ENCODE measurements at places on chromosomes 2 and 18.

DNA sequence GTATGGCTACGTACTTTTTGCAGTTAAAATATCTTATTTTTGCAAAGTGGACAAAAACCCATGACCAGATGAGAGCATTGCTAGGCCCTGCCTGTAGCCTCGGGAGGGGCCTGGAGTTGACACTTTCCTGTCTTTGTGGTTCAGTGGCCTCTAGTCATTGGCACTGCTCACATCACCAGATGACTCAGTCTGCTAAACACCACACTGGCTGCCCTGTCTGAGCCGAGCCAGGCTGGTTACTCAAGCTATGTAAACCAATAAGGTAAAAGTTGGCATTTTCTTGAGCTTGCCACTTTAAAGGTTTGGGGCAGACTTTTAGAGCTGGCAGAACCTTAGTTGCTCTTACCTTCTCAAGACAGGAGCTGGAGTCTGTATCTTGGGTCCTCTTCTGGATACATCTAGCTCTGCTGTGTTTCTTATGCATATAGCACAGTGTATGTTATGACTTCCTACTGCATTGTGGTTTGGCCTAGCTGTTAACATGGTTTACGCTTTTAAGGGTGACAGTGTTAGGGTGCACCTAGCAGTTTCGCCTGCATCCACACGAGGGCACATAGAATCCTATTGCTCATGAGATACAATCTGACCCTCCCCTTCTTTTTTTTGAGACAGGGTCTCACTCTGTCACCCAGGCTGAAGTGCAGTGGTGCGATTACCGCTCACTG is 76.4 kb downstream of the AP1S3 start:
- peaks cover 10% of the 10 kb centered on the region for H3K4me1 ChIP-seq
- H3K36me3 ChIP-seq = peaks cover 1% of the 10 kb centered on the region
- peaks cover 2% of the 10 kb centered on the region for H3K27me3 ChIP-seq
- H3K4me3 ChIP-seq = no peak overlapping the region

GRCh38 chr2:205754924-205755321 is 72.6 kb downstream of the NRP2 start:
- H3K27me3 ChIP-seq = peaks cover 15% of the 10 kb centered on the region
- peaks cover 65% of the 10 kb centered on the region for H3K4me1 ChIP-seq
- H3K27ac ChIP-seq = peak overlapping the region; percentile 66

- no peak overlapping the region for H3K27ac ChIP-seq
- no peak for DNase-seq
- no peaks in the 10 kb centered on the region for H3K4me1 ChIP-seq
- H3K4me3 ChIP-seq = no peak overlapping the region
- H3K27me3 ChIP-seq = peaks cover 17% of the 10 kb centered on the region
Measured at GRCh38 chr18:25842665-25843064, 247.7 kb downstream of the SS18 start.

GRCh38 chr2:232211743-232212686 is 166.5 kb upstream of the ALPP start:
- no peak for DNase-seq
- no peak overlapping the region for H3K4me3 ChIP-seq
- peaks cover 10% of the 10 kb centered on the region for H3K4me1 ChIP-seq
- H3K36me3 ChIP-seq = peaks cover 23% of the 10 kb centered on the region
- no peaks in the 10 kb centered on the region for H3K27me3 ChIP-seq
